ENCODE measurements at places on chromosomes 12 and 14. TPM values are rescaled to one million over a fixed set of nuclear protein-coding genes. Genes with fewer than 3 reads are reported as not detected.

Gene CDKN1B
- 51.4 TPM for total RNA-seq

DNA sequence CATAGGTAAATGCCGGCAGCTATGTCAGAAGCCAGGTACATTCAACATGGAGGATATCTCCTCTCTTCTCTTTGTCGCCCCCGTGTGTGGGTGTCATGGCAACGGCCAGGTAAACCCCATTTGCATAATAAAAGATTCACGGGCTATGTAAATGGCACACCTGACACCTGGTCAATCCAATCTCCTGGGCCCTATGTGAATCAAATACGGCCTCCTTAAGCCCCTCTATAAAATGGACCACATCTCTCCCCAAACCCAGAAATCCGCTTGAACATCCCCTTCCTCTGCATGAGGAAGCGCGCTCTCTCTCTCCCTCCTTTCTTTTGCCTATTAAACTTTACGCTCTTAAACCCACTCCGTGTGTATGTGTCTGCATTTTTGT lies 363.7 kb downstream of the SOX5 start:
- DNase-seq: no peak

Gene KCTD10
- 66.8 TPM for total RNA-seq

DNA sequence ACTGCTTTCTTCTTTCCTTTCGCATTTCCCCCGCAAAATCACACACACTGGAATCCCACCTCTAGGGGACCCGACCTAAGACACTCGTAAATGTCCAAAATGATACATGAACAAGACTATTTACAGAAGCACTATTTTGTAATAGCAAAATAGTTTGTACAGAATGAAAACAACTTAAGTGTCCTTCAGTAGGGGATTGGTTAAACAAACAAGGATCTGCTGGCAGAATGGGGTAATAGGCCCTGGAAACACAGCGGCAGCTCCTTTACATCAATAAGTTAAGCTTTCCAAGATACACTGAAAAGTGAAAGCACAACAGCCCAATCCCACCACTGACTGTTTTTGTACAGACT lies 48.8 kb downstream of the LTBP2 start:
- no peak for DNase-seq

GRCh38 chr14:40119321-40119720 lies 687.1 kb upstream of the FBXO33 start:
- DNase-seq: no peak

DNA sequence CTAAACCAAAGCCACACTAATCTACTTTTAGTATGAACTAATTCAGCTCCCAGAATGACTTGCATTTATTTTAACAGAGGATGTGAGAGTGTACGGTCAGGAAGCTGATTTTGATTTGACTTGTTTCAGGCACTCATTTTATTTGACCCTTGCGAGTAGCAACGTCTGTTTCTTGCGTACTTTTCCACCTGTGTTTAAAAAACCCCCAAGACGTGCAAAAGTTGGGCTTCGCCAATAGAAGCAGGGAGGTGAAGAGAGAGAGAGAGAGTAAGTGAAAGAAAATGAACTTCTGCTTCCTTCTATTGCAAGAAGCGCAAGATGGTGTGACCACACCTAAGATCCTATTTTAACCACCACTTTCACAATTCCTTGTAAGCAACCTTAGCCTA lies 6.7 kb upstream of the SLC15A4 start:
- DNase-seq: no peak

DNA sequence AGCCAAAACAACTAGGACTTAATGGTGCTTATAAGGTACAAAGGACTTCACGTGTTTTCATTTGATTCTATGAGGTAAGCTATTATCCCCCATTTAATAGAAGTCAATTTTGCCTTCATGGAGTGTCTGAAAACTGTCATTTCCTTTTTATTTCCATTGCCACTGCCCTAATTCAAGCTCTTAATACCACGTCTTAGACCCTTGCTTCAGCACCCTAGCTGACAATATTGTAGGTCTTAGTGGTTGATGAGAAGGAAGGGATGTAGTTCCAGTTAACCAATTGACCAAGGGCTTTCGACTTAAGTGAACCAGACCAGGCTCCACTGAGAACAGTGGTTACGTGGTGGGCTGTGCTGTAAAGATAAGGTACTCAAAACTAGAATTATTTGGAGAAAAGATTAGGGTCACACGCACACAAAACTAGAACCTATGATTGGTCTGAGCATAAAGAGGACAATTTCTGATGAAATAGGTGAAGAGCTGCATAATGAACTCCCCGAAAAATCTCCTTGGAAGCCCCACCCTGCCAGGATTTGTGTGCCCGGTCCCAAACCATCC lies 9.6 kb upstream of the ASIC1 start:
- no peak for DNase-seq

Gene MYH6
- total RNA-seq: 3.4 TPM

- DNase-seq: no peak
Measured at GRCh38 chr12:9365296-9365695, 157.1 kb upstream of the PZP start.
